Right renal cortex interstitium (tissue), 3 donors: ENCODE measurements at places on chromosomes 2 and 18. TPM values are rescaled to one million over a fixed set of nuclear protein-coding genes. Genes with fewer than 3 reads are reported as not detected.

Gene PLCL1
- 19.4 TPM for polyA plus RNA-seq

Gene CHAC2
- 4.1 TPM for polyA plus RNA-seq

Gene CLHC1
- 25.7 TPM for polyA plus RNA-seq

Gene STON1
- polyA plus RNA-seq = 32.2 TPM

Gene GALNT14
- 37.6 TPM for polyA plus RNA-seq

Gene ALPP
- not detected for polyA plus RNA-seq

Gene TMEM237
- polyA plus RNA-seq = 56.0 TPM

Gene FIGN
- polyA plus RNA-seq = 9.5 TPM

Gene SP140
- polyA plus RNA-seq = 0.97 TPM

Gene EFR3B
- polyA plus RNA-seq = 5.7 TPM

Gene RESP18
- not detected for polyA plus RNA-seq

Gene TCF23
- polyA plus RNA-seq = 0.62 TPM

Gene ABCB11
- 0.03 TPM for polyA plus RNA-seq

Gene SLC4A5
- 1.4 TPM for polyA plus RNA-seq

Gene DSG1
- 0.07 TPM for polyA plus RNA-seq

Gene PDCL3
- 41.7 TPM for polyA plus RNA-seq

Gene NCOA1
- polyA plus RNA-seq = 45.9 TPM

Gene GNLY
- 0.17 TPM for polyA plus RNA-seq

Gene LYPD1
- 94.7 TPM for polyA plus RNA-seq

Gene CKAP2L
- polyA plus RNA-seq = 15.8 TPM

Gene RABL2A
- polyA plus RNA-seq = 31.8 TPM

Gene CELF4
- 2.2 TPM for polyA plus RNA-seq

Gene HNMT
- 66.9 TPM for polyA plus RNA-seq

Gene UPP2
- 11.7 TPM for polyA plus RNA-seq

Gene HRH4
- not detected for polyA plus RNA-seq

Gene CXCR2
- 0.15 TPM for polyA plus RNA-seq

Gene ARL5A
- 40.6 TPM for polyA plus RNA-seq

Gene ABCG8
- polyA plus RNA-seq = 0.75 TPM

Gene TUBB8B
- polyA plus RNA-seq = 0.64 TPM

Gene CD8B2
- 0.18 TPM for polyA plus RNA-seq

Gene APLF
- polyA plus RNA-seq = 4.1 TPM

Gene REG1B
- not detected for polyA plus RNA-seq

Gene UGT1A4
- polyA plus RNA-seq = not detected

Gene FZD7
- 75.5 TPM for polyA plus RNA-seq

Gene CNTNAP5
- polyA plus RNA-seq = not detected

Gene DPY30
- 110 TPM for polyA plus RNA-seq

Gene INO80D
- polyA plus RNA-seq = 9.1 TPM

Gene TACR1
- 1.9 TPM for polyA plus RNA-seq

Gene AMER3
- polyA plus RNA-seq = 0.01 TPM

Gene CD207
- 0.18 TPM for polyA plus RNA-seq

Gene ERCC3
- 79.7 TPM for polyA plus RNA-seq

Gene MRO
- polyA plus RNA-seq = 3.0 TPM

Gene RAB27B
- polyA plus RNA-seq = 5.3 TPM

Gene EHD3
- polyA plus RNA-seq = 49.4 TPM

Gene UGT1A9
- 7.6 TPM for polyA plus RNA-seq

Gene INPP5D
- 6.7 TPM for polyA plus RNA-seq
